Stimulated activated CD8-positive, alpha-beta memory T cell treated with anti-CD3 and anti-CD28 coated beads, Interleukin-12 subunit alpha, Interleukin-12 subunit beta, amount 100 ng/mL, for 4 hours (primary cell): ENCODE measurements at places on chromosomes 16 and 17.
A peak's percentile ranks its signal among the peaks of the same experiment; 100 is the strongest.

GRCh38 chr17:55770196-55770870 is 19.5 kb downstream of the PCTP start:
- DNase-seq = no peak

DNA sequence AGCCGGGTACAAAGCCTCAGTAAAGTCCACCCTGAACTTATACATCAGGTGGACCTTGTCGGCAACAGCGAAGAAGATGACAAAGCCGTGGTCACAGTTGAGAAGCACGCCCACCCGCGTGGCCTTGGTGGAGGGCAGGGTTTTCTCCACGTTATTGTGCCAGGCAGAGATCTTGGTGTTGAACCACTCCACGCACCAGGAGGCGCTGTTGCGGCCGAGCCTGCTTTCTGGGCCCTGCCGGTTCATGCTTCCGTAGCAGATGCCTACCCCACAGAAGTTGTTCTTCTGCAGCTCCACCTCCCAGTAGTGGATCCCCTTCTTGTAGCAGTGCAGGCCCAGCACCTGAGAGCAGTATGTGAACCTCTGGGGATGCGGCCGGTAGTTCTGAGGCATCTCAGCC is 22.1 kb downstream of the TRIM25 start:
- peak; percentile 14 for DNase-seq

GRCh38 chr17:40312131-40312731 is 3.3 kb downstream of the RARA start:
- DNase-seq = no peak

- DNase-seq = no peak
Observed at GRCh38 chr17:54269881-54270280, 447.2 kb downstream of the KIF2B start.

- DNase-seq = peak; percentile 19
Observed at GRCh38 chr16:23869052-23869451, 33.3 kb downstream of the PRKCB start.

- no peak for DNase-seq
Observed at GRCh38 chr17:2797226-2797625, 988 bp downstream of the RAP1GAP2 start.

DNA sequence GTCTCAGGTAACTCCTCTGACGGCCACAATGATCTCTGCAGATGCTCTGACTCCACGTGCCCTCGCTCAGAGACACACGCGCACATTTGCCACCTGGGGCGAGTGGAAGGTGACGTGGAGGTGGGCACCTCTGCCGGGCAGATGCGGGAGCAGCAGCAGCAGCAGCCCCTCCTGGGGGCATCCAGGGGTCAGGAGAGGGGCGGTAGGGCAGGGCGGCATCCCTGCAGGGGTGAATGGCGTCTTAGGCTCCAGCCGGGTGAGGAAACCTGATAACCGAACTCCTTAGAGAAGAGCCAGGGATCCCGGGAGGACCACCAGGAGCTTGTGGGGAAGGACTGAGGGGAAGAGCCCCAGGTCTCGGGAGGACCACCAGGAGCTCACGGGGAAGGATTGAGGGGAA is 34.6 kb upstream of the CDH15 start:
- no peak for DNase-seq

GRCh38 chr17:80774643-80775281 is 216.9 kb upstream of the CHMP6 start:
- no peak for DNase-seq

- no peak for DNase-seq
Observed at GRCh38 chr16:88413631-88414030, 30.9 kb downstream of the ZNF469 start.

GRCh38 chr17:3528880-3529511 is 28.6 kb downstream of the TRPV3 start:
- DNase-seq = no peak

DNA sequence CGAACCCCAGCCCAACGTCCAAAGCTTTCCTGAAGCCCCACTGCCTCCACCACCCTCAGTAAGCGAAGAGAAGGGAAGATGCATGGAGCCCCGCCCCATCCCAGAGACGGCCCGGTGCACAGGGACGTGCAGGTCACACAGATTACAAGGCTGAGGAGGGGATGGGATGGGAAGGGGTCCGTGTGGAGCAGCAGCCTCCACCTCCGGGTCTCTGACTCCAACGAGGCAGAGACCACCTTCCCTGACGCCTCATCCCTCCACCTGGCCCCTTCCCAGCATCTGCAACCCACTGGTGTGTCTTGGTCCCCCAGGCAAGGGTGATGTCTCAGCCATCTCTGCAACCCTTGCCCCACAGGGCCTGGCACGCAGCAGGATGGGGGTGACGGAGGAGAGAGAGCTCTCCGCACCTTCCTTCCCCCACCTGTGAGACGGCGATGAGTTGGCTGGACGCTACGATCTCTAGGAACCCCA is 58.5 kb downstream of the TBC1D16 start:
- no peak for DNase-seq

DNA sequence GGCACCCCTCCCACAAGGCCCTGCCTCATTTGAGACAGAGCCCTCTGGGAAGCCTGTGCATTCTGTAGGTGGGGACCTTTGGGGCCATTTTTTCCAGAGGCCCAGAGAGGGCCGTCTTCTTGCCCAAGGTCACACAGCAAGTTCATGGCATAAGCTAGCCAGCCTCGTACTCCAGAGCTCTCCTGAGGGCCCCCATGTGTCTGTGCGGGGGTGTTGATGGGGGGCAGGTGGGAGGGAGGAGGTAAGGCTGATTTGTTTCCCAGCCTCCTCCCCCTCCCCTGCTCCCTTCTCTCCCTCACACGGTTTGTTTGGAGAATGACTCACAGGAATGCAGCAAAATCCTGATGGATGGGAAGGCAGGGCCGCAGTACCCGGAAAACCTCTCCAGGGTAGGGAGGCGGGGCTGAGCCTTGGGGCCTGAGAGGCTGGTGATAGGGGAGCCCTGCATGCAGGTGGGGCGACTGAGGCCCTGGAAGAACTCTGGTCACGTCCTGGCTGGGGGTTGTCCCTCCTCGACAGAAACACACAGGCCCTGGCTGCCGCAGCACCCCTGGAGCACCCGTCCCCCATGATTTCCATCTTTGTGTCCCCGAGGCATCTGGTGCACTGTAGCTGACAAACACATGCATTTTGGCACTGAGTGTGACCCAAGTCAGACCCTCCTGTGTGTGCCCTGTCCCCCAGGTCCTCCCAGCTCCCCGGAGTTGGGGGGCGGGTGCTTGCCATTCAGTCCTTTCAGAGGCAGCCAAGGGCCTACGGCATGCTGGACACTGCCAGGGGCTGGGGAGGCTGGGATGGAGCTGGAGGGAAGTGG is 29.7 kb downstream of the RAI1 start:
- no peak for DNase-seq
